ENCODE measurements at places on chromosomes 4 and X.
A peak's percentile ranks its signal among the peaks of the same experiment; 100 is the strongest.

- DNase-seq = no peak
Observed at GRCh38 chr4:185165605-185166063, 22.6 kb downstream of the SLC25A4 start.

DNA sequence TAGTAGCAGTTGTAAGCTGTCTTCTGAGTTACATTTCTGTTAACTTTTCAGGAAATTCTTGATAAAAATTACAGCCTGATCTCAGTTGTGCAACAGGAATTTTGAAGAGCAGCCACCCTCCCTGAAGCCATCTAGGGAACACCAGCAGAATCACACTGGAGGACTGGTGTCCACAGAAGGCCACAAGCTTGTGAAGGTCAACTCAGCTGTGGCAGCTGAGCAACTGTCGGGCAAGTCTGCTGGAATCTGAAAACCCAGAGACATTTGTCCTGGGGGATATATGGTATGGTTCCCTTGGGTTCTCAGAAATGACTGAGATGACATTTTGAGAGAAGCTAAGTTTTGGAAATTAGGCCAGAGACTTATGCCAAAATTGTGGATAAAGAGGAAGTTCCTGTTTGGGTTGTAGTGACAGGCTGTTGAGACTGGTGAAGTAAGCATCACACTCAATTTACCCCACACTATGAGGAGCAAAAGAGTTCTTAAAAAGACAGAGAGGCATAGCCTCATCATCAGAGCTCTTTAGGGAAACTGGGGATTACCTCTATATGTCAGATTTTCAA lies 78.1 kb upstream of the TNIP3 start:
- no peak for DNase-seq

GRCh38 chr4:185015108-185015507 lies 3.2 kb upstream of the HELT start:
- DNase-seq = no peak

DNA sequence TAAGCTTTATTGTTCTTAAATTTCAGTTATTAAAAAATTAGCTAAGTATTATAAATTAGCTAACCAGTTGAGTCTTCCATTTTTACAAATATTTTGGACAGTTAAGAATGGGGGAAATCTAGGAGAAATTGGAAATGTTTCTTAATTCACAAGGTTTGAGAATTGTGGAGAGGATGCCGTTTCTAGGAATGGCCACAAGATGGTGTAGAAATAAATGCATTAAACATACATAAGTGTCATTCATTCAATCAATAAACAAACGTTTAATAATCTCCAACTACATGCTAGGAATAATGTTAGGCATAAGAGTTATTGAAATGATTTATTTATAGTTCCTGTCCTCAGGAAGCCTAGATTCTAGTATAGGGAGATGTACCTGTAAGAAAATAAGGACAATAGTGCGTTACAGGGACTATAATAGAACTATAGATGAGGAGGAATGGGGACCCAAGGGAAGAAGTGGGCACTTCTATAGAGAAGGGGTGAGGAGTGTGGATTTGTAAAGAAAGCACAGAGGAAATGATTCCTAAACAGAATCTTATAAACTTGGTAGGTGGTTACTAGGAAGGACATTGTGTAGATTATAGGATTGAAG lies 195.7 kb upstream of the ANK2 start:
- DNase-seq = no peak

DNA sequence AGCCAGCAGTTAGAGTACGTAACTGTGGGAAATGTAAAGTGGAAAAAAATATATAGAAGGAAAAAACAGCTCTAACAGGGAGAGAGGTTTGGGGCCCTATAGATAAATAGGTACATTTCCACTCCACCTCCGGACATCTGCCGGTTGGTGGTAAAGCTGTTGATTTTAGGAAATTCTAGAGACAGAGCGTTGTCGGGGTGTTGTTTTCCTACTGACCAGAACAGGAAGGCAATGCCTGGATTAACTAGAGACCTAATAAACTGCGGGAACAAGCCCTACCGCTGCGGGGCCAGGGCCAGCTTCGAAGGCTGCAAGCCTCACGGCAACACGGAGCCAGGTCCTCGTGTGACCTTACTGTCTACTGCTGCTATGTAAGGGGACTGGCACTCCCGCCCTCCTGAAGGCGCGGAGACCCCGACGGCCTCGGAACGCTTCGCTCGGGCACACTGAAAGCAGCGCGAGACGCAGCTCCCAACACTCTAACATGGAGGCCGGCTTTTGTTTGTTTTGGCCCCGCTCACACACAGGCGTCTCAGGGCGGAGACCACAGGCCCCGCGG lies 702 bp upstream of the CDKN2AIP start:
- peak; percentile 50 for DNase-seq

GRCh38 chr4:90994851-90995574 lies 867.8 kb downstream of the CCSER1 start:
- no peak for DNase-seq

DNA sequence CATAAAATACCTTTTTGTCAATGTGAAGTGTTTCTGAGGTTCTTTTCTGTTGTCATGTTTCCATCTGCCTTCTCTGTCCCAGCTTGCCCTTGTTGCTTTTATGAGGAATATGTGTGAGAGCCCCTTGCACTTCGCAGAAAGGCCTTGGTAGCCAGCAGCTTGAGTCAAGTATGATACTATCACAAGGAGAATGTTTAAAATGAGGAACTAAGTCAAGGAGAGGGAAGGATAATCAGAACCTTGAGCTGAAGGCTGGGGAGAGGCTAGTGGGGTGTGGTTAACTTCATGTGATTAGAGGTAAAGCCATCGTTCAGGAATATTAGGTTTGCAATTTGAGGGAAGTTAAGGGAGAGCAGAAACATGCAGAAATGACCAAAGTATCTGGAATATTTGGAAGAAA lies 12.7 kb downstream of the PGK1 start:
- DNase-seq = no peak

DNA sequence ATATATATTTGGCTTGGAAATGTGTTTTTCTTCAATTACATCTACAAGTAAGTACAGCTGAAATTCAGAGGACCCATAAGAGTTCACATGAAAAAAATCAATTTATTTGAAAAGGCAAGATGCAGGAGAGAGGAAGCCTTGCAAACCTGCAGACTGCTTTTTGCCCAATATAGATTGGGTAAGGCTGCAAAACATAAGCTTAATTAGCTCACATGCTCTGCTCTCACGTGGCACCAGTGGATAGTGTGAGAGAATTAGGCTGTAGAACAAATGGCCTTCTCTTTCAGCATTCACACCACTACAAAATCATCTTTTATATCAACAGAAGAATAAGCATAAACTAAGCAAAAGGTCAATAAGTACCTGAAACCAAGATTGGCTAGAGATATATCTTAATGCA lies 26.1 kb downstream of the NUDT6 start:
- no peak for DNase-seq

- DNase-seq = no peak
Observed at GRCh38 chrX:135315864-135316263, 6.6 kb downstream of the ETDC start.

- no peak for DNase-seq
Observed at GRCh38 chr4:21858971-21859370, 89.6 kb downstream of the KCNIP4 start.

DNA sequence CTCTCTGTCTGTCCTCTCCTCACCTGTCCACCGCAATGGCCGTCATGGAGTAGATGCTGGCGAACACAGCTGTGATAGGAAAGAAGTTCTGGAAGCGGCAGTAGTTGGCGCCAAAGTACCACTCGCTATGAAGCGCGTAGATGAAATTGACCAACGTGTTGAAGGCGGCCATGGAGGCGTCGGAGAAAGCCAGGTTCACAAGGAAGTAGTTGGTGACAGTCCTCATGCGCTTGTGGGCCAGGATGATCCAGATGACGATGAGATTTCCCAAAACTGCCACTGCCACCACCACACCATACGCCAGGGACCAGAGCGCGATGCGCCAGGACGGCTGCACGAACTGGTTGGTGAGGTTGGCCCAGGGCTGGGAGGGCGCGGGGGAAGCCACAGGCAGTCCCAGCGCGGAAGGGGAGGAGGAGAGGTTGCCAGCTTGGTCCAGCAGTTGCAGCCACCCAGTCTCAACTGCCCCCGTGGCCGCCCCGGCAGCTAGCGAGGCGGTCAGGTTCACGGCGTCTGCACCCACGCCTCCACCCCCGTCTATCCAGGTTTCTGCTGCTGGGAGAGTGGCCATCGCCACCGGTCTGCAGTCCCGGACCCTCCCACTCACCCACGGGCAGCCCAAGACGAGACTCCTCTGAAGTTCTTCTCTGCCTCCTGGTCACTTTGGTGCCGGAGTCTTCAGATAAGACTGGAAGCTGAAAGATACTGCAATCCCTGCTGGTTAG lies 518 bp downstream of the TACR3 start:
- no peak for DNase-seq

DNA sequence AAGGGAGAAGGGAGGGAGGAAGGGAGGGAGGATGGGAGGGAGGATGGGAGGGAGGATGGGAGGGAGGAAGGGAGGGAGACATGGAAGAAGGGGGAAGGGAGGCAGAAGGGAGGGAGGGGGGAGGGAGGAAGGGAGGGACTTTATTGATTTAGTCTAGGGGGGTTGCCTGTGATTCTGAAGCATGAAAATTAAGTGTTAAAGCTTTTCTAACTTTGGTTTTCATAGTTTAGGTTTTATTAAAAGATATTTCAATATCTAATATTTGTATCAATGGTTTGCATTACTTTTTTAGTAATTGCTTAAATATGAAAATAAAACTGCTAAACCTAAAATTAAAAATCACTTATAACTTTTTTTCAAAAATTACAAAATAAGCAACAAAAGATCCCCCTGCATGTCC lies 2.4 kb downstream of the PALLD start:
- DNase-seq = no peak

DNA sequence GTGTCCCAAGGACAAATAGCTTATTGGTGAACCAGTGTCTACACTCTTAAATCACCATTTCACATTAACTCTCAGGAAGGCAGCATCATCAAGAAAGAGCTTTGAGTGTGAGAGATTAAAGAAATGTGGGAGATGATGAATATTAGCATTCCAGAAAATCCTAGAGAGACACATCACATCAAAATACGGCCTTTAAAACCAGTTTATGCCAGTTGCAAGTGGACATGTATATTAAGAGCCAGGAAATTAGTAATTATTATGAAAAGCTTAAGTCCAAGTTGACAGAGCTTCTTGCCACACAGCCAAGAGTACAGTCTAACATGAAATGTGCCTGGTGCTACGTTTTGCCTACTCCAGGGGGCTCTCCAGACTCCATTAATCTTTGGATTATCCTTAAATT lies 503.0 kb upstream of the BOD1L1 start:
- DNase-seq = no peak

DNA sequence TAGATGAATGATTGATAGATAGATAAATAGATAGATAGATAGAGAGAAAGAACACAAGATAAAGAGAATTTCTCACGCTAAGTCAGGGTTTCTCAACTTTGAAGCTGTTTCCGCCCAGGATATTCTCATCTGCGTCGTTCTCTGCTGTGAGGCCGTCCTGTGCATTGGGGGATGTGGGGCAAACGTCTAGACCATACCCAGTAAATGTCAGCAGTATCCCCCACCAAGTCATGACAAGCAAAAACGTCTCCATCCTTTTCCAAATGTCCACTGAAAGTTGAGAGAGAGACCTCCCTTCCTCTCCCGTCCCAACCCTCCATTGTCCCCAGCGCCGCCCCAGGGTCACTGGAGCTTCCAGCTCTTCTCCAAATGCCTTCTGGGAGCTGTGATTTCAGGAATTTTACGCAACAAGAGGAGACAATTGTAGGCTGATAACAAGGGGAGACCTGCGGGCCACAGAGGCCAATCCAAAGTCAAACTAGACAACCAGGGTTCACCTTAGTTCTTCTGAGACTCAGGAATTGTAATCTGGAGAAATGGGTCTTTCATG lies 8.9 kb upstream of the CRLF2 start:
- DNase-seq = no peak

DNA sequence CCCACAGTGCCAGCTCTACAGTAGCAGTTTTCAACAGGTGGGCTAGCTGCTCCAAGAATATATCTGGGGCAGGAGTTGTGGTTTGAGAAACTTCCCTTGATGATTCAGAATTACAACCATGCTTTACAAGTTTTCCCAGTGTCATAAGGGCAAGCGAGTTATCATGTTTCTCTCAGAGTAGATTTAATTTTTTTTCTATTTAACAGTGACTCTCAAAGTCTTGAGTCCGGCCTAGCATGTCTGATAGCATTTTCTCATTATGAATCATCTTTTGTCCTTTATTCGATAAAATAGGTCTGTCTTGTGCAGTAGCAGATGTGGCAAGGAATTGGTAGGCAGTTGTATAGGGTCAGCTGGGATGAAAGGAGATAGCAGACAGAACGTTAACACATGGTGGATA lies 62.2 kb upstream of the SPANXD start:
- peak; percentile 1 for DNase-seq

DNA sequence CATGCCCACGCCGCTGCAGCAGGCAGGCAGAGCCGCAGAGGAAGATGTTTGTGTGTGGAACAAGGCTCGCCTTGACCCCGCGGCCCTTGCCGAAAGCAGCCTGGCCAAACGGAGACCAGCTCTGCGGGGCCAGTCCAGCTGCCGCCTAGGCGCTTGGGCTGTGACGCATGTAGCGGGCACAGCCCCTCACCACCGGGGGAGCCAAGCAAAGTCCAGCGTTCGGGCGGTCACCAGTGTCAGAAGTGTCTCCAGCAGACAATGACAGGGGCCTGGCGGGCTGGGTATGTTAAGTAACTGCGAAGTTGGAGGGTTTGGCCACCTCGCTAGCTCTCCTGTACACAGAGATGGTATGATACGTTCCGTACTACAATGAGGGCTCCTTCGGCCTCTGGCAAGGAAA lies 1.3 kb downstream of the AMER1 start:
- peak; percentile 5 for DNase-seq

DNA sequence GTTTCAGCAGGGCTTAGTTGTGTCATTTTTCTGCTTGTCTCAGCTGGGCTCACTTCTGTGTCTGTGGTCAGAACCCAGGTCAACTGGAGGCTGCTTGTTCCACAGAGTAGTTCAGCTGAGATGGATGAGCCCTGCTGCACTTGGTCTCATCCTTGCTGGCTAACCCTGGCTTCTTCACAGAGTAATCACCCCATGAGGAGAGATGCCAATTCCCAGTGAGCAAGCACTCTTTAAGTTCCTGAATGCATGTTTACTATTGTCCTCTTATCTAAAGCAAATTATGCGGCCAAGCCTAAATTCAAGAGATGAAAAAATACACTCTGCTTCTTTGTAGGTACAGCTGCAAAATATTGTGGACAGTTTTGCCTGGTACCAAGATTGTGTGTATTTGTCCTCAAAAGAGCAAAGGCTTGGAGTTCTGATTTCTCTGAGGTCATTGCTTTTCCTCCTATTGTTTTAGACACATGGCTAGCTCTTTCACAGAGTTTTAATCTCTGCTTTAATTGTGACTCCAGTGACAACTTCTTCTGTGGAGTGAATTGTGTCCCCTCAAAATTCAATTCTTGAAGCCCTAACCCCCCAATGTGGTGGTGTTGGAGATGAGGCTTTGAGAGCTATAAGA lies 236.6 kb upstream of the ANKRD50 start:
- no peak for DNase-seq

DNA sequence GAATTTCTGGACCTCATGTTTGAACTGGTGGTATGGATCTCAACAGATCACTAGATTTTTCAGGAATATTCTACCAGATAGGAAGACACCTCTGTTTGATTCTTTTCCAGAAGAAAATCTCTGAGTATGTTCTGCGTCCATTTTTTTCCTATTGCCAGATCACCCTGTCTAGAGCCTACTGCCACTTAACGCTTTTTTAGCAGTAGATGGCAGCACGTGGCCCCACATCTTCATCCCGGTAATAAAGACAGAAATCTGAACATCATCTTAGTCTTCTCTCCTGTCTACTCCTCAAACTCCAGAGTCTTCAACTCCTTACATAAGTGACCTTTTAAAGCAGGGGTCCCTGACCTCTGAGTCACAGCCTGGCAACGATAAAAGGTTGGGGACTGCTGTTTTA lies 184.7 kb downstream of the TMA16 start:
- no peak for DNase-seq

Data from kidney capillary endothelial cell (primary cell).